ENCODE measurements at places on chromosomes 4 and X. TPM values are rescaled to one million over a fixed set of nuclear protein-coding genes. Genes with fewer than 3 reads are reported as not detected.

KCND1 gene
- 1.1 TPM for total RNA-seq

SLIT2 gene
- total RNA-seq = 0.03 TPM

CDS1 gene
- total RNA-seq = 0.82 TPM

XPNPEP2 gene
- not detected for total RNA-seq

F8A1 gene
- total RNA-seq = 57.7 TPM

PLAC8 gene
- 1.3 TPM for total RNA-seq

HTN3 gene
- total RNA-seq = not detected

VCX gene
- not detected for total RNA-seq

XAGE3 gene
- not detected for total RNA-seq

TBX22 gene
- total RNA-seq = not detected

CENPVL1 gene
- not detected for total RNA-seq

UGT2B15 gene
- 0.14 TPM for total RNA-seq

SPINK2 gene
- total RNA-seq = not detected

SSX1 gene
- not detected for total RNA-seq

ARHGAP10 gene
- 17.2 TPM for total RNA-seq

TRIML2 gene
- 89.8 TPM for total RNA-seq

ETDC gene
- not detected for total RNA-seq

EMCN gene
- not detected for total RNA-seq

IL15 gene
- 11.2 TPM for total RNA-seq

GPAT3 gene
- 48.2 TPM for total RNA-seq

PCDH7 gene
- total RNA-seq = 0.06 TPM

BMPR1B gene
- 7.4 TPM for total RNA-seq

ADGRG4 gene
- not detected for total RNA-seq

ATOH1 gene
- not detected for total RNA-seq

SLITRK4 gene
- not detected for total RNA-seq

MAP3K15 gene
- 1.8 TPM for total RNA-seq

NAP1L2 gene
- 1.3 TPM for total RNA-seq

ADH6 gene
- total RNA-seq = not detected

FAM53A gene
- total RNA-seq = 1.4 TPM

MAGEA6 gene
- 12.0 TPM for total RNA-seq

NLRP2B gene
- not detected for total RNA-seq

CXCL5 gene
- total RNA-seq = 60.7 TPM

TEX11 gene
- total RNA-seq = not detected

CXCL11 gene
- total RNA-seq = 0.23 TPM

All from A549 treated with CpdA at 1 μM for 4 hours (cell line).